ENCODE measurements at places on chromosomes 3 and 15. TPM values are rescaled to one million over a fixed set of nuclear protein-coding genes. Genes with fewer than 3 reads are reported as not detected.

Gene C3orf70
- total RNA-seq: 0.65 TPM

Gene ZFYVE19
- 18.1 TPM for total RNA-seq

DNA sequence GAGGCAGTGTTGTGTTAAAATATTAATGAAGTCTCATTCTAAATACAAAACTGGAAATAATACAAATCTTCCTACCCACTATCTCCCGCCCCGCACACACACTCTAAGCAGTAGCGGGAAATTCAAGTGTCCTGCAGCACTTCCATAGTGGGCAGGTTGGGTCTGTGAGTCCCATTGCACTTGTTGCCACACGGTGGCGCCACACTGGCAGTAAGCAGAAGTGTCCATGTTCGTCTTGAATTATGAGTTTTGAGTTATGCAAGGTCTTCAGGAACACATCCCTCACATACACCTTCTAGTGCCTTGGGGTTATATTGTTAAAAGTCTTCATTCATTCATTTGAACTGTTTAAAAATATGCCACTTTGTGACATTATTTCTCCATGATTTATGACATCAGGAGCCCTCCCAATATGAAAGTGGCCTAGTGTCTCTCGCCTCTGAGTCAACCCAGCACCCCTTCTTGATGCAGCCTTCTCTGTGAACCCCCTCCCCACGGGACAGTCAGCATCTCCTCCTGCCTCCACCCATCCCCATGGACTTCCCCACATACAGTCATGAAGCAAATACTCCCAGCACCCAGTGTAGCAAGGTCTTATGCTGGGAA lies 17.6 kb upstream of the CCDC174 start:
- DNase-seq: peak; percentile 80

DNA sequence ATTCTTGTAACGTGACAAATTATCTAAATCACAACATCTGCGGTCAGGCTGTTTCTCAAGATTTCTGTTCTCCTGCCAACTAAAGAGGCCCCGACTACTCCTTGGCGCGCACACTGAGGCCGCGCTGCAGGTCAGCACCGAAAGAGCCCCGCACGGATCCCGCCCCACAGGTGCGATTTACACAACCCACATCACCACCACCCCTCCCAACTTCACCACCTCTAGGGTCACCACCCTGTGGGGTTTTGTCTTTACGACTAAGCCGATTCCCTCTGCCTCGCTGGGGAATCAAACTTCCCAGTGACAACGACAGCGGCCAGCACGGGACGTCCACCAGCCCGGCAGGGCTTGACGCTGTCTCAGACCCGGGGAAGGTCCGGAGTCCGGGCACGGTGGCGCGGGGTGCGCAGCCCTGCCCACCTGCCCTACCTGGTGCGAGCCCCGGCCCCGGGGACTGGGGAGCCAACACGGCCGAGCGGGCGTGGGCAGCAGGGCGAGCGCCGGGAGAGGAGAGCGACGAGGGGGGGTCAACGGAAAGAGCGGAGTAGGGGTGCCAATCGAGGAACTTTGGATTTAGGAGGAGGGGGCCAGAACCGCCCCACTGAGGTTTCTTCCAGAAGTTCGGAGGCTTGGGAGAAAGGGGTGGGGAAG lies 764 bp downstream of the UACA start:
- peak; percentile 60 for DNase-seq

- DNase-seq: no peak
Measured at GRCh38 chr15:86336051-86336788, 256.5 kb downstream of the AGBL1 start.

GRCh38 chr3:49610666-49611280 lies 56.5 kb downstream of the BSN start:
- no peak for DNase-seq

All from lung microvascular endothelial cell (primary cell).